ENCODE measurements at places on chromosomes 3 and 15.

DNA sequence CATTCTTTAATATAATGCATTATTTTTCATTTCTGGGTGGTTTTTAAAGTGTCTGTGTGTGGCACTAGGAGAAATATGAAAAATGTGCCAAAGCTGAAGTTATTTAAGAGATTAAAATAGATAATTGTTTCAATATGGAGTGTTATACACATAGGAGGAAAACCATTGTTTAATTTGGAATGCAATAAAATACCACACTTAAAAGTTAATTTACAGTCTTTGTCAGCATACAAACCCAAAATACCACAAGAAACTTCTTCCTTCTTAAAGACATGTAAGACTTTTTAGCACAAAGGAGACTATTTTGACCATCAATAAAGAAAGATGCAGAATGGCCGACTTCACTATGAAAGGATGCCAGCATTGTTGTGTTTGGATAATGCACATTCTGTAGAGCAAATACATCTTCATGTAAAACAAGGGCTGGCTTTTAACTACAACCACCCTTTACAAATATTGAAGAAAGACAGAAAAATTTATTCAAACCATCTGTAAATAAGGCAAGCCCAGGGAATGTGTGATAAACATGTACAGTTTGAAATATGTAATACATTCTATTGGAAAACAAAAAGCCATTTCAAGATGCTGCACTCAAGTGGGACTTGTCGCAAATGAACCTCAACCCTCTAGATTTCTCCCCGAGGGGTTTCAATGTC, 1146.6 kb downstream of the ROBO1 start:
- no peak for DNase-seq

DNA sequence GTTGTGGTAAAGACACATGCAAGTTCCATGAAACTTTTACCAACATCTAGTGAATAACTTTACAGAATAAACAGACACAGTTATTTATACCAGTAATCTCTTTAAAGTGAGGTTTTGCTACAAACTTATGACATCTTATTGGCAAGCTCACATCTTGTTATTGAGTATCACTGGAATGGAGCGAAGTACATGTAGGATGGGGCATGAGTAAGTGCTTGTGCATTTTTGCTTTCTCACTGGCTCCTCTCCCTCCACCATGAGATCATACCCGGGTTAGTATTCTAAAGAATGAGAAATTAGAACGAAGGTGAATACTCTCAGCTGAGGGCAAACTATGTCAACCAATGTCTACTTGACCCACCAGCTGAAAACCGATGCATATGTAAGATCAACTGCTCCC, 193.3 kb upstream of the ZNF717 start:
- DNase-seq = no peak

DNA sequence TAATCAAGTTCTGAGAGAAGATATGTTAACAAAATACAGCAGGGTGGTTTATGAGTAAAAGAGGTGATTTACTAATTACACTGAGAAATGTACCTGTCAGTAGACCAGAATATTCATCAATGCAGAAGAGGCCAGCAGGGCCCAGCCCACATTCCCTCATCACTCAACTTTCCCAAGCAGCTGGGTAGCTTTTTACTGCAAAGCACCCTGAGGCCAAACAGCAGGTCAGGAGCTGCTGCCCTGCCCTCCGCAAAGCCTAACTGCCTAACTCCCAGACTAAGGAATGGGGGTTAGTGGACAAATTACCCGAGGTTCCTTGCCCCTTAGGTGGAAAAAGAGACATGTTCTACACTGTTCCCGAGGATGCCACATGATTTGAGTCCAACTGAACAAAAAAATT, 108.2 kb downstream of the TBL1XR1 start:
- no peak for DNase-seq

GRCh38 chr3:147218965-147219364, 187.4 kb downstream of the ZIC4 start:
- no peak for DNase-seq

DNA sequence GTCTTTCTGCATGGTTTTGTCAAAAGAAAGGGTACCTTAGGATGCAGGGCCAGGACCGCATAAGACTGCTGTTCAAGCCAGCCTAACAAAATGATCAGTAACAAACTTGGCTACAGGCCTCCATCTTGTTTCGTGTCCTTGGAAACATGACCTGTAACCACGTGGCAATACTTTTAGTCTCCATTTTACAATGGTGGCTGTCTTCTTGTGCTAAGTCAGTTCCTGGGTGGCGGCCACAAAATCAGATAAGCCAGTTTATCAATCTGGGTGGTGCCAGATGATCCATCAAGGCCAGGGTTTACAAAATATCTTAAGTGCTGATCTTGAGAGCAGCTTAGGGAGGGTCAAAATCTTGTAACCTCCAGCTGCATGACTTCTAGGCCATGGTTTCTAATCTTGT, 57.1 kb upstream of the GK5 start:
- DNase-seq = no peak
